Stimulated activated CD4-positive, alpha-beta T cell treated with anti-CD3 and anti-CD28 coated beads, Interleukin-4, amount 100 ng/mL, for 24 hours (primary cell): ENCODE measurements at places on chromosomes 7 and 10.

DNA sequence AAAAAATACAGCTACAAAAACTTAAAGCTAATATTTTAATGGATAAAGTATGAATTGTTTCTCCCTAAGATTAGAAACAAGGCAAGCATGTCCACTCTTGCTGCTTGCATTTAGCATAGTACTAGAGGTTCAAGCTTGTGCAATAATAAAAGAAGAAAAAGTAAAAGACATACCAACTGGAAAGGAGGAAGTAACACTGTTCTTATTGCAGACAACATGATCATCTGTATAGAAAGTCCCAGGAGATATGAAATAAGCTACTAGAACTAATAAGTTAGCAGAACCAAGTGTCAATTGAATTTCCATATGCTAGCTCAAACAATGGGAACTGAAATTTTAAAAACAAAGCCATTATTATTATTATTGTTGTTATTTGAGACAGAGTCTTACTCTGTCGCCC, 20.0 kb upstream of the RABGEF1 start:
- DNase-seq, result no peak

GRCh38 chr7:69564454-69565417, 33.5 kb upstream of the AUTS2 start:
- no peak for DNase-seq

- no peak for DNase-seq
Measured at GRCh38 chr7:86991771-86992191, 67.7 kb downstream of the ELAPOR2 start.

DNA sequence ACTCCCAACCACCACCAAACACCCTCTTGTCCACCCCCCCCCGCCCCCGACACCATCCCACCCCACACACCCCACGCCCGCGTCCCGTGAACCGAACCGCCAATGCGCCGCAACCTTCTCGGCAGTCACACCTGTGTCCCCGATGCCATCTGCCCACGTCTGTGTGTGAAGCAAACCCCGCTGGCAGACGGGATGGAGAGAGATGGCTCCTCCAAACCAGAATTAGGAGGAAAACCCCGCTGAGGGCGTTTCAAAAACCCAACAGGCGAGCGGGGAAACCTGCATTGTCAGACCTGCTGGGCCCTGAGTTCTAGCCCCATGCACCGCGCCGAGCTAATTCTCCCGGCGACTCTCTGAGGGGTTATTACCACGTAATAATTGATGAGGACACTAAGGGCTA, 28.6 kb upstream of the KCNK18 start:
- no peak for DNase-seq

DNA sequence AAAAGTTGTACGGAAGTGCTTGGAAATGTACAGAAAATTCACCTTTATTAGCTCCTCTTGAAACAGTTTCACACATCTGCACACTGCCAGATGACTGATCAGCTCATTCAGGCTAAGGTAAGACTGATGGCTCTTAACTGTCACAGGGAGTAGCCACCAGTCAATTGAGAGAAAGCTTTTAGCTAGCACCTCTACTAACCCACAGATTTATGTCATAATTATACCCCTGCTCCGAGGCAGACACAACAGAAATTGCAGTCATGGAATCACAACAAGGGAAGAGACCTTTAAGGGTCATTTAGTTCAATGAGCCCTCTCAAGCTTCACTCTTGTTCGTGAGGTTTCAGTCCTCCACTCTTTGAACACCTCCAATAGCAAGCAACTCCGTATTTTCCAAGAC, 235.4 kb downstream of the TRIL start:
- no peak for DNase-seq

DNA sequence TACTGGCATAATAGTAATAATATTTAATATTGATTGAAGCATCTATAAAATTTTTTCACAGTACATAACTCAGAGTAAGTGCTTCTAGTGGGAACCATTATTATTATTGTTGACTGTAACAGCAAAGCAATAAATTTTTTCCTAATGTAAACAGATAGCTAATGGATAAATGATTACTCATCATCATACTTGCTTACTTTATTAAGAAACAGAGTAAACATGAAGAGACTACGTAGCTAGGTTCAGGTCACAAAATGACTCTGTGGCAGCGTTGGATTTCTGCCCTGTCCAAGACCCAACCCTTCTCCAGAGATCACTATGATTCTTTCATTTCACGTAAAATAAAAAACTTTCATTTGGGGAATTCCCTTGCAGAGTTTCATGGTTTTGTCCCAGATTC, 8.3 kb upstream of the ABCB5 start:
- DNase-seq, result no peak

- no peak for DNase-seq
Measured at GRCh38 chr10:67464278-67464677, 231.7 kb downstream of the CTNNA3 start.

- no peak for DNase-seq
Measured at GRCh38 chr7:91327346-91327745, 63.1 kb downstream of the FZD1 start.

GRCh38 chr7:73507556-73507955, 14.5 kb downstream of the BAZ1B start:
- DNase-seq, result no peak

DNA sequence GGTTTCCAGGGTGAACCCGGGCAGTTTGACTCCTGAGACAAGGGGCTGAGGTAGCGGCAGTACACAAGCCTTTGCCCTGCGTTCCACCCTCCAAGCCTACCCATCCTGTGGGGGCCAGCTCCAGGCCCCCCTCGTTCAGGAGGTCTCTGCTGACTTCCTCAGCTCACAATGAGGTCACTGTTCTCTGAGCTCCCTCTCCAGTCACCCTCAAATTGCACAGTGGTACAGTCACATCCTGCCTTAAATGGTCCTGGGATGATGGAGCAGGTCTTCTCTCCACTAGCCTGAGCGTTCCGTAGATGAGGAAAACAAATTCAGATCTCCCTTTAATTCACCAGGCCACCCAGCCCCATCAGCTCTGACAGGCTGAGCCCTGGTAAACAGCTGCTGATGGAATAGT, 90.2 kb downstream of the SH3PXD2A start:
- DNase-seq, result no peak

DNA sequence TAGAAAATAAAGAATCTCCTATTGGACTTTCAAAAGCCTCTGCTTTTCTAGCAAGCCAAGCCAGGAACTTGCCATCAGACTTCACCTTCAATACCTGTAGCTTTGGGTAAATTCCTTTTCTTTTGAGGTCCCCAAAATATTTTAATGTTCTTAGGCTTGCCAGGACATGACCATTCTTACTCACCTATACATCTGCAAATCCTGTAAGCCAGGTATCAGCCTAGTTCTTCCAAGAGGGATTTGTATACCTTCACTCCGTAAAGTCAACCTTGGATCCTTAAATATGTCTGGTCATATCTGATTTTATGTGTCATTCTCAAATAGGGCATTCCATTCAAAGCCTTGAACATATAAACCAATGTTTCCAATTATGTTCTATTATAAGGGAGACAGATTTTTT, 210.6 kb upstream of the CELF2 start:
- no peak for DNase-seq

DNA sequence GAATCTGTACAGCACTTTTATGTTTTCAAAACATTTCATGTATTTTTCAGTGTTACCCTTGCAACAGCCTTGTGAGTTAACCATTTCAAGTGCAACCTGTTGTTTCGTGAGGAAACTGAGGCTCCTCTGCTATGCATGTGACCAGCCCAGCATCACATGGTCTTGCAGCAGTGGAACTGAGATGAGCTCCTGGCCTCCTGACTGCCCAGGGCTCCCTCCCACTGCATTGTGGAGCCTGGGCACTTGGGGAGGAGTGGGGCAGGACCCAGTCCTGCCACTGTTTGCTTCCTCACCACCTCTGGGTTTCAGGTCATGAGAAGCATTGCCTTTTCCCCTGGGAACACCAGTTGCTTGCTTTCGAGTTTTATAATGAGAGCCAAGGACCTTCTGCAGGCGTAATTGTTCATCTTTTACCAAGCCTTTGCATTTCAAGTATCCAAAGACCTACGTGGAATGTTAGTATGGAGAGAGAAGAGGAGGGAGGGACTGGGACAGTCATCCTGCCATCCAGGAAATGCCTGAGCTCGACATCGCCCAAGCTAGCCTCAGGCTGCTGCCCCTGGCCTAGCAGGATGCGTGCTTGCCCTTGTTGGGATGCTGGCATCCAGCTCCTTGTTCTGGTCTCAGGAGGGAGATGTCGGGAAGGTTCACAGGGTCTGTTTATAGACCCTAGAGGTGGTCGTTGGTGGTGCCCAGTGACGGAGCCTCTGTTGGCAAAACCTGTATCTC, 32.3 kb upstream of the BHLHA15 start:
- DNase-seq, result no peak

DNA sequence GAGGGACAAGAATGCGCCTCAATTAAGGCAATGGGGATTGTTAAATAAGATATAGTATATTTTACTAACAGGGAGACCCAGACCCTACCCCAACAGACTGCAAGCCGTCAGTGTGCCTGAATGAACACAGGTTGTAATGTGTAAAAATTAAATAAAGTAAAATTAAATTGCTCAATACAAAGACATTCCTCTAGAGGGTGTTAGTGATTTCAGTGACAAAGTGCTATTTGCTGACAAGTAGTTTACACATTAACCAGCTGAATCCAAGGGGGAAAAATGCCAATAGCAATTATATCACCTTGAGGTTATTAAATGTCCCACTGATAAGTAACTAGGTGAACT, 110.5 kb downstream of the EBF3 start:
- DNase-seq, result no peak

GRCh38 chr10:30940256-30940655, 91.4 kb downstream of the ZNF438 start:
- no peak for DNase-seq

DNA sequence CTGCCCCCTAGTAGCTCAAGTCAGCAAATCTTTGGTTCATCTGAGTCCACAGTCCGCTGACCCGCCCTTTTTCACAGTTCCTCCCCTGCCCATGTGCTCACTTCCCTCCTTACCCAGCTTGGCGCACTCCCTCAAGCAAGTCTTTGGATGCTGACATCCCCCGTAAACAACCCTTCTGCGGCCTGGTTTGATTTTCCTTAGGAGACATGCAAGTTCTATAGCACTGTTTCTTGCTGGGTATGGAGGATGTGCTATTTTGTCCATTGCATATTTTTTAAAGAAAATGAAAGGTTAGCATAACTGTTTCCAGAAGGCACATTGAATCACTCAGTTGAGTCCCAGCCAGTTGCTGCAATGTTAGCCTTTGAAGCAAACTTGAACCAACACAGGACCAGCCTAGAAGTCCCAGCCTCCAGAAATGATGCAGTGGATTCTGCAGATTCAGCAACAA, 38.2 kb downstream of the HTRA1 start:
- no peak for DNase-seq

GRCh38 chr10:111824128-111824527, 359.4 kb downstream of the GPAM start:
- DNase-seq, result no peak

DNA sequence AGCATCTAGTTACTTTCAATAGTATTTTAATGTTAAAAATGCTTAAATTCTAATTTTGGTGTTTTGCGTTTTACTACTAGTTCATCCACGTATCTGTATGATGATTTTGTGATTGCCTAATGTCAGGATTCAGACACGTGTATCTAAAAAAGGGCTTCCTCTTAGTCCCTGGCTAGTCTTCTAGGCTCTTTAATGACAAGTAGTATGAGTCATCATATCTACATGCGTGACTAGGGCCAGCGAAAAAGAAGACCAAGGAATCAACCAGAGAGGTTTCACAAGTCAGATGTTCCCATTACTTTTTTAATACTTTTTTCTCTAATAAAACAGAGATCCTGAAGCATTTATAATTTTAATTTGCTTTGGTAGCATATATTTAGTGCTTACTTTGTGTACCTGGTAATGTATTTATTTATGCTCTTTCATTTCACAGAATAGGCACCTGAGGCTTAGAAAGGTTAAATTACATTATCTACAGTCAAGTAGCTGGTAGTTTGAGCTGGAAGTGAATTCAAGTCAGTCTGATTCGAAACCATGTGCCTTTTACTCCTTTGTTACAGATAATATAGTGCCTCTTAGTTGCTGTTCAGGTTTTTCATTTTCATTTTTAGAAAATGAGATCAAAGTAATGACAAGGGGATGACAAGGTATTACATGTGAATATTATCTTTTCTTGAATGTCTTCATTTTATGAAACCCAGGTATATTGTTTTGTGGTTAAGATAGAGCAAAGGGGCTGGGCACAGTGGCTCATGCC, 140.3 kb downstream of the FOXP2 start:
- DNase-seq, result no peak

GRCh38 chr7:44288811-44289340, 36.5 kb downstream of the CAMK2B start:
- DNase-seq, result no peak

GRCh38 chr7:76512941-76513816, 2.8 kb downstream of the UPK3B start:
- no peak for DNase-seq

DNA sequence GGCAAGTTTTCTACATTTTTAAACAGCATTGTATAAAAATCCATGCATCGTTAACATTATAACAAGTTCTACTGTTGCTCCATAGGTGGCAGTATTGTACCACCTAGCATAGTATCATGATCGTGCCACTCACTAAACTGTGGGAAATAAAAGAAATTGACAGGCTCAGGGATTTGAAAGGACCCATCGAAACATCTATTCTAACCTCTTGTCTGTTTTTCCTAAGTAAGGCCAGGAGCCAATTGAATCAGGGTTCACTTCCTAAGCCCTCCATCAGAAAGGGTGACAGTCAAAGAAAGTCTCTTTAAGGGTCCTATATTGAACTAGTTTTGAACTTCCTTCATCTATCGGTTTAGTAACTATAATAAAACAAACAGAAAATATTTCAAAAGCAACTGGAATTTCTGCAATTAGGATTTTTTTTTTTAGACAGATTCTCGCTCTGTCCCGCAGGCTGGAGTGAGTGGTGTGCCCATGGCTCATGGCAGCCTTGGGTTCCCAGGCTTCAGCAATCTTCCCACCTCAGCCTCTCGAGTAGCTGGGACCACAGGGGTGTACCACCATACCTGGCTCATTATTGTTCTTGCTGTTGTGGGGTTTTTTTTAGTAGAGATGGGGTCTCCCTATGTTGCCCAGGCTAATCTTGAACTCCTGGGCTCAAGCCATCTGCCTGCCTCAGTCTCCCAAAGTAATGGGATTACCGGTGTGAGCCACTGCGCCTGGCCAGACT, 9.4 kb downstream of the HACD1 start:
- peak; percentile 28 for DNase-seq

GRCh38 chr10:80503584-80504157, 34.0 kb upstream of the SH2D4B start:
- DNase-seq, result no peak
